Activated CD8-positive, alpha-beta T cell treated with anti-CD3 and anti-CD28 coated beads, Interleukin-2, amount 10 ng/mL, durations not matched to agents 7 days and 5 days (primary cell): ENCODE measurements at places on chromosomes 1 and 21. TPM values are rescaled to one million over a fixed set of nuclear protein-coding genes. Genes with fewer than 3 reads are reported as not detected.

TAS1R1 gene
- not detected for total RNA-seq

- H3K4me1 ChIP-seq: no peaks in the 10 kb centered on the region
- H3K27me3 ChIP-seq: no peaks in the 10 kb centered on the region
- H3K36me3 ChIP-seq: no peaks in the 10 kb centered on the region
These were observed 218.7 kb downstream of the PATJ start for GRCh38 chr1:61961009-61961408.

DNA sequence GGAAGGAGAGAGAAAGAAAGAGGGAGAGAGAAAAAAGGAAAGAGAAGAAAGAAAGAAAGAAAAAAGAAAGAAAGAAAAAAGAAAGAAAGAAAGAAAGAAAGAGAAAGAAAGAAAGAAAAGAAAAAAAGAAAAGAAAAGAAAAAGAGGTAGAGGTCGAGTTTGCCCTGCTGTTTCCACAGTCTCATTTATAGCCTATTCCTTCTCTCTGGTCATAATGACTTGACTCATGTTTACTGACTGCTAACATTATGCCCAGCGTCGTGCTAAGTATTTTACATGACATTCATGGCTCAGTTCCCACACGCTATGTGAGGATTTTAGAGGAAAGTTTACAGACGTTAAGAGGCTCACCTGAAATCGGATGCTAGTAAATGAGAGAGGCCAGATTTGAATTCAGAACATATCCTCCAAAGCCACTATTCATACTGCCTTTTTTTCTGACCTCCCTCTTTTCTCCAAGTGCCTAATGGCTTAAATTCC lies 263.0 kb downstream of the TNR start:
- H3K4me3 ChIP-seq: no peak overlapping the region
- H3K27me3 ChIP-seq: peaks cover 15% of the 10 kb centered on the region
- H3K4me1 ChIP-seq: no peaks in the 10 kb centered on the region
- H3K36me3 ChIP-seq: no peaks in the 10 kb centered on the region

CCDC24 gene
- 1.1 TPM for total RNA-seq

DNA sequence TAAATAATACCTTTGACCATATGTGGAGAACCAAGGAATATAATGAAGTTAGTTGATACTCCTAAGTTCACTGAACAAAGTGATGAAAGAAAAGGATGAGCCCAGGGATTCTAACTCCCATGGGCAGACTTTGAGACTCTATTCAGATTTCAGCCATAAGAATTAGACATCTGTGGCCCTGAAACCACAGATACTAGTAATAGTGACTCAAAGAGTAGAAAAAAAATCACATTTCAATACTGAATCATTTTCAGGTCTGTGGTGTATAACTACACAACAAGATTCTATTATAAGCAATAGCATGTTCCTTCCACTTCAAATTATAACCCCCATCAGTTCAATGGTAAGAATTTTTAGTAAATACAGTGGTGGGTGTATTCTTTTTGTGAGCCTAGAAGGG lies 16.4 kb upstream of the F13B start:
- no peaks in the 10 kb centered on the region for H3K27me3 ChIP-seq
- H3K4me3 ChIP-seq: no peak overlapping the region
- H3K27ac ChIP-seq: no peak overlapping the region

DNA sequence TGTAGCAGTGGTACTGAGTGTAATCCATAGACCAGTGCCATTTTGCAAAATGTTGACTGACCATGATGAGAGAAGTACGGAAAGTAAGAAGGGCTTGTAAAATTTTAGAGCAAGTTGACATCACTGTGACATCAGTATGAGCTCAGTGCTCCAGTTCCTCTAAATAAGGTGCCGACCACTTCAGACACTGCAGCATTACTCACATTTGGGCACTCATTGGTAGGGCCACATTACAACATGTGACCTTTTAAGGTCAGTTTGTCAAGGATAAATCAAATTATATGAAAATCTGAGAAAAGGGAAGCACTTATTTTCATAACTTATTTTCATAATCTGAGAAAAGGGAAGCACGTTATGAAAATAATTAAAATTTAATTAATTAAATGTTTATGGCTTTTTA lies 128.0 kb upstream of the ERG start:
- H3K36me3 ChIP-seq: no peaks in the 10 kb centered on the region
- H3K4me1 ChIP-seq: no peaks in the 10 kb centered on the region
- DNase-seq: no peak

- H3K27me3 ChIP-seq: no peaks in the 10 kb centered on the region
- H3K27ac ChIP-seq: no peak overlapping the region
- H3K4me3 ChIP-seq: no peak overlapping the region
- H3K4me1 ChIP-seq: peaks cover 23% of the 10 kb centered on the region
- no peak for DNase-seq
- no peaks in the 10 kb centered on the region for H3K36me3 ChIP-seq
These were observed 53.4 kb downstream of the POU2F1 start for GRCh38 chr1:167274061-167274460.

GRCh38 chr1:101198842-101199636 lies 37.8 kb upstream of the S1PR1 start:
- peaks cover 8% of the 10 kb centered on the region for H3K36me3 ChIP-seq
- peak; percentile 44 for DNase-seq
- H3K4me3 ChIP-seq: no peak overlapping the region
- peaks cover 12% of the 10 kb centered on the region for H3K4me1 ChIP-seq
- no peaks in the 10 kb centered on the region for H3K27me3 ChIP-seq

- no peaks in the 10 kb centered on the region for H3K4me1 ChIP-seq
- no peak overlapping the region for H3K4me3 ChIP-seq
- H3K27me3 ChIP-seq: peaks cover 12% of the 10 kb centered on the region
- H3K27ac ChIP-seq: no peak overlapping the region
- DNase-seq: no peak
- H3K36me3 ChIP-seq: no peaks in the 10 kb centered on the region
These were observed 12.1 kb downstream of the FCRL5 start for GRCh38 chr1:157540160-157540748.

DNA sequence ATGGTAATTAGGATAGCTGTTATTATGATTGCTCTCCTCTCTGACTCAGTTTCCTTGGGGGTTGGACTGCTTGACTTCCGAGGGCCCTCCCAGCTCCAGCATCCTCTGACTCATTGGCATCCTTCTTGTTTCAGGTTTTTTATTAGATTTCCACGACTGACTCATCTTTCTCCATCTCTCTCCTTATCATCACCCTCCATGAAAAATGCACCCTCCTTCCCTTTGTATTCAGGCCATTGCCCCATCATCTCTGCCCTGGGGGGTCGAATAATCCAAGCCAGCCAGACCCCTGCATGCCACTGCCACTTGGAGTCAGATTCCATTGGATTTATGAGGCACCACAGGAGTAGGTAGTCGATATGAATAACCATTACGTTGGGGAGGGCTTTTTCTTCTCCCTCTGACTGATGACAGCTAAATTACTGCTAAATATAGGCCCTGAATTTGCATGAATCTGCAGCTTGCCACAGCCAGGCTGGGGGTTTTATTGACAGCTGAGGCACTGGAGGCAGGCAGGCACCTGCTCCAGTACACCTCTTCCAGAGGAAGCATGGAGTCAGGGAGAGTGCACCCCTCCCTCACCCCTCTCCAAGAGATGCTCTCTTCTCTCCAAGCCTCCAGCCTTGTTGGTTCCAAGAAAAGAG lies 91.7 kb downstream of the C1orf94 start:
- DNase-seq: no peak
- no peak overlapping the region for H3K27ac ChIP-seq
- peaks cover 2% of the 10 kb centered on the region for H3K27me3 ChIP-seq
- H3K4me1 ChIP-seq: no peaks in the 10 kb centered on the region
